ENCODE measurements at places on chromosomes 16 and 17. TPM values are rescaled to one million over a fixed set of nuclear protein-coding genes. Genes with fewer than 3 reads are reported as not detected.
A peak's percentile ranks its signal among the peaks of the same experiment; 100 is the strongest.

The MPV17L gene
- total RNA-seq, result 0.21 TPM

GRCh38 chr16:53721017-53721416 is 17.1 kb downstream of the FTO start:
- H3K27ac ChIP-seq, result no peak overlapping the region
- H3K4me3 ChIP-seq, result no peak overlapping the region
- H3K27me3 ChIP-seq, result no peaks in the 10 kb centered on the region
- no peak for DNase-seq
- peaks cover 3% of the 10 kb centered on the region for H3K36me3 ChIP-seq

GRCh38 chr17:50139185-50139783 is 9.3 kb upstream of the SAMD14 start:
- DNase-seq, result no peak
- H3K27ac ChIP-seq, result no peak overlapping the region
- H3K4me1 ChIP-seq, result peaks cover 42% of the 10 kb centered on the region

The NPLOC4 gene
- 103 TPM for total RNA-seq

The SEPTIN1 gene
- 162 TPM for total RNA-seq

The FGF11 gene
- total RNA-seq, result 7.6 TPM

- H3K27me3 ChIP-seq, result no peaks in the 10 kb centered on the region
- peak overlapping the region; percentile 79 for H3K27ac ChIP-seq
- H3K36me3 ChIP-seq, result peaks cover 8% of the 10 kb centered on the region
- peak; percentile 63 for DNase-seq
Observed at GRCh38 chr17:82228278-82228841, 482 bp upstream of the SLC16A3 start.

The ACSM5 gene
- total RNA-seq, result not detected

The PDILT gene
- total RNA-seq, result not detected

- DNase-seq, result no peak
- H3K36me3 ChIP-seq, result no peaks in the 10 kb centered on the region
- peaks cover 3% of the 10 kb centered on the region for H3K27me3 ChIP-seq
- H3K4me1 ChIP-seq, result no peaks in the 10 kb centered on the region
- H3K4me3 ChIP-seq, result no peak overlapping the region
- no peak overlapping the region for H3K27ac ChIP-seq
Observed at GRCh38 chr17:13265311-13265710, 247.5 kb upstream of the ELAC2 start.

GRCh38 chr17:73743518-73744201 is 99.4 kb upstream of the SDK2 start:
- DNase-seq, result no peak
- H3K27me3 ChIP-seq, result no peaks in the 10 kb centered on the region

DNA sequence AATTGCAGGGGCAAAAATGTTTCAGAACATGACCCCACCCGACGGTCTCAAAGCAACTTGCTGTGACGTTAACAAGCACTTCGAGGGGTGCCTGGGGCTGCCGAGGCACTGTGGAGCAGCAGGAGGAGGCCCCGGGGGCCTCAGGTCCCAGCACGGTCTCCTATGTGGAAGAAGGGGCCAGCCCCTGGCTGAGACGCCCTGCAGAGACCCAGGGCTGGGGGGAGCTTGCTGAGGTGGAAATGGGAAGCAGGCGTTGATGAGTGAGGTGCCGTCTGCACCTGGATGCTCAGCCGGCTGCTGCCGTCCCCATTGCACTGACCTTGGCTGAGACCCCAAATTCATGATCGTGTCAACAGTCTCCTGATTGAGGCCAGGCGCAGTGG is 46.5 kb downstream of the NT5M start:
- no peak for DNase-seq
- peaks cover 3% of the 10 kb centered on the region for H3K4me1 ChIP-seq
- H3K27ac ChIP-seq, result no peak overlapping the region
- H3K4me3 ChIP-seq, result no peak overlapping the region
- H3K36me3 ChIP-seq, result no peaks in the 10 kb centered on the region
- no peaks in the 10 kb centered on the region for H3K27me3 ChIP-seq

- peaks cover 14% of the 10 kb centered on the region for H3K27me3 ChIP-seq
- no peak overlapping the region for H3K4me3 ChIP-seq
- no peak overlapping the region for H3K27ac ChIP-seq
Observed at GRCh38 chr16:55436587-55436986, 42.4 kb upstream of the MMP2 start.

GRCh38 chr17:20202141-20202621 is 193.0 kb downstream of the SPECC1 start:
- peaks cover 20% of the 10 kb centered on the region for H3K4me1 ChIP-seq
- no peaks in the 10 kb centered on the region for H3K27me3 ChIP-seq
- H3K36me3 ChIP-seq, result peaks cover 4% of the 10 kb centered on the region
- H3K4me3 ChIP-seq, result no peak overlapping the region
- no peak for DNase-seq

DNA sequence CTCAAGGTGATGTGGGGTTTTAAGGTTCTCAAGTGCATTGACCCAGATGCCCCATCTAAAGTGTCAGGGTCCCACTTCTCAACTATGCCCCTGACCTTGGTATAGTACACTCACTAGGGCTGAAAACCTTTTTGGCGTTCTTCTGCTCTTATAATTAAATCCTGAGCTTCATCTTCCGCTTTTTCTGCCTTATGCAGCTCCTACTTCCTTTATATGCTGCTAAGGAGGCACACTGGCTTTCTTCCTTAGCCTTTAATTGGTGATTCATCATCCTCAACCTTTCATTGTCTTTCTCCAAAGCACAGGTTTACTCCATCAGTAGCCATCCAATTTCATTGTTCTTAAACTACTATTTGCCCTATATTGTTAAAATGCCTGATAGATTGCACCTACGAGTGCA is 5.3 kb upstream of the NF1 start:
- no peak overlapping the region for H3K27ac ChIP-seq
- no peaks in the 10 kb centered on the region for H3K4me1 ChIP-seq
- DNase-seq, result no peak
- H3K4me3 ChIP-seq, result no peak overlapping the region
- H3K27me3 ChIP-seq, result no peaks in the 10 kb centered on the region

The TOX3 gene
- total RNA-seq, result not detected

DNA sequence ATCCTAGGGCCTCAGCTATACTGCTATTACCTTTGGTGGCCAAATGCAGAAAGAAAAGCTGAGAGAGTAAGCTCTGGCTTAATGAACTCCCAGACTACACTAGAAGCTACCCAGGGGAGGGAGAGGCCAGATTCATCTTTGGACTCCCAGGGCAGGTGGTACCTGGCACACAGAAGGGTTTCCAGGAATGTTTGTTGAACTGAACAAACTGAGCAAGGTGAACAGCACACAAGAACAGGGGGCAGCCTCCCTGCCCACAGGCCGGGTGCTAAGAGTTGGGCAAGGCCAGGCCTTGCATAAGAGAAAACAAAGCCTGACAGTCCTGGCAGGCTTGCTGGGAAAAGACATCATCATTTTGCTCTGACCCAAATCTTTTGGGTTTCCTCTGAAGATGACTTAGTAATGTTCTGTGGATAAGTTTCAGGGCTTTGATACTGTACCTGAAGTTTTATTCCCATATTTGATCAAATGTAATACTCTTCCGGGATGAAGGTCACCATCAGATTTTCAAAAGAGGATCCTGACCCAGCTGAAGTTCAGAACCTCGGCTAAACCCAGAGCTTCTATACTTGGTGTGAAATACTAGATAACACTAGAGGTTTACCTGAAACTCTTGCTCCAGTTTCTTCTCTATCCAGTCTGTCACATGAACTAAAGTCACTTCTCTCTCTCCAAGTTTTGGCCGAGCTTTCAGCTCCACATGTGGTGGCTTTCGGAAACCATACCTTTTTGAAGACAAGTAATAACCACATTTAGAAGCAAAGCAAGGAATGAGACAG is 20.5 kb upstream of the ERN1 start:
- no peak overlapping the region for H3K4me3 ChIP-seq
- no peaks in the 10 kb centered on the region for H3K27me3 ChIP-seq
- H3K36me3 ChIP-seq, result peaks cover 22% of the 10 kb centered on the region
- H3K27ac ChIP-seq, result no peak overlapping the region
- H3K4me1 ChIP-seq, result peaks cover 21% of the 10 kb centered on the region

The MAF gene
- 0.54 TPM for total RNA-seq

DNA sequence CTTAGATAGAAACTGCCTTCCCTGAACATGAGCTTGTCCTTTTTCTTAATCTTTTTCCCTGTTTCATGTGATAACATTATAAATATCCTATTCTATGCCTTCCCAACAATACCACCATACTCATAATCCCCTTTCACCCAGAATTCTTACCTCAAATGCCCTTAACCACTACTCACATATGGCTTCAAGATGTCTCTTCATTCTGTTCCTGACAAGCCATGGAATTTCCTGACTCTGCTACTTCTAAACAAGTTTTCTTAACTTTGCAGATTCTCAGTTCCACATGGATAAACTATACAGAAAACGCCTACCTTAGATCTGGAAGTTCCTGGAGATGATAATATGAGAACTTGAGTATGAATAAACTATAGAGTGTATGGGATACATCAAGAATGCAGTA is 1217.8 kb downstream of the CDH8 start:
- no peaks in the 10 kb centered on the region for H3K36me3 ChIP-seq
- no peak overlapping the region for H3K4me3 ChIP-seq
- no peaks in the 10 kb centered on the region for H3K4me1 ChIP-seq
- DNase-seq, result no peak

DNA sequence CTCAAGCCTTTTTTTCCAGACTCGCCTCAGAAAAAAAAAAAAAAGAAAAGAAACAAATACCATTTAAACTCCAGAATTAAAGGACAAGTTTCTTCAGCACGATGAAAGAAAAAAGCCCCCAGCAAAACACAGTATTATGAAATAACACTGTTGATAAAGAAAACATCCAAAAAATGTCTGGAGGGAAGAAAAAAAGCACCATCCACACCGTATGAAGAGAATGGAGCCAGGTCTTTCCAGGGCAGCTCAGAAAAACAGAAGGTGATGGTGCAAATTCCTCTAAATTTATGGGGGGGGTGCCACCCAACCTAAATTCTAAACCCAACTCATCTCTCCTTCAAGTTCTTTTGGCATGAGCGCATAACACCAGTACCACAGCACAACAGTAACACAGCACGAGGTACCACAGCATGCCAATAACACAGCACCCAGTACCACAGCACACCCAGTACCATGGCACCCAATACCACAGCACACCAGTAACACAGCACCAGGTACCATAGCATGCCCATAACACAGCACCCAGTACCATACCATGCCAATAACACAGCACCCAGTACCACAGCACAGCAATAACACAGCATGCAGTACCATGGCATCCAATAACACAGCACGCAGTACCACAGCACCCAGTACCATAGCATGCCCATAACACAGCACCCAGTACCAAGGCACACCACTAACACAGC is 19.0 kb downstream of the AXIN1 start:
- H3K4me3 ChIP-seq, result no peak overlapping the region
- peaks cover 2% of the 10 kb centered on the region for H3K36me3 ChIP-seq
- no peak for DNase-seq

- H3K4me3 ChIP-seq, result no peak overlapping the region
- H3K27me3 ChIP-seq, result no peaks in the 10 kb centered on the region
- no peak for DNase-seq
- H3K4me1 ChIP-seq, result peaks cover 2% of the 10 kb centered on the region
- H3K36me3 ChIP-seq, result no peaks in the 10 kb centered on the region
Observed at GRCh38 chr17:62680541-62681052, 53.1 kb downstream of the MRC2 start.

The PRSS33 gene
- 0.54 TPM for total RNA-seq

GRCh38 chr17:51373489-51374152 is 113.3 kb downstream of the UTP18 start:
- H3K27me3 ChIP-seq, result no peaks in the 10 kb centered on the region
- no peak overlapping the region for H3K4me3 ChIP-seq
- peaks cover 8% of the 10 kb centered on the region for H3K4me1 ChIP-seq
- H3K36me3 ChIP-seq, result no peaks in the 10 kb centered on the region
- H3K27ac ChIP-seq, result no peak overlapping the region
- DNase-seq, result no peak

DNA sequence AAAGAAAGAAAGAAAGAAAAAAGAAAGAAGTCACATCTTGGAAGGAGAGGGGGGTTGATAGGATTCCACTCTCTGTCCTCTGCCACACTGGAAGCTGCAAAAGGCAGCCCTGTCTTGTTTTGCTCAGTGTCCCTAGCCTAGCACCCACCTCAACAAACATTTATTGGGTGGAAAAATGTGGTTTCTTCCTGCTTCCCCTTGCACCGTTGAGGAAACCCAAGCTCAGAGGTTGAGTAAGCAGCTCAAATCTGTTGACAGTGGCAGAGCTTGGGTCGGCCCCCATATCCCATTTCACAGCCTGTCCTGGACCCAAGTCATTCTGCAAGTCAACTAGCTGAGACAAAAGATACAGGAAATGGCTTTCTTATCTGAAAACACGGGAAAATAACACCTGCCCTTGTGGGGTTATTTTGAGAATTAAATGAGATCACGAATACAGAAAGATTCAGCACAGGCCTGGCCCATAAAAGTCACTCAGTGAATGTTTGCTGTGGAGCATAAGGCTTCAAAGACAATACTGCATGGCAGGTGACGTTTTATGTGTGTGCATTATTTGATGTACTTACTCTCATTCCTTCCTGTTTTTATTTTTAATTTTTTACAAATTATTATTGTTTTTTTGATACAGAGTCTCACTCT is 63.6 kb downstream of the SCNN1B start:
- DNase-seq, result peak; percentile 16
- no peaks in the 10 kb centered on the region for H3K36me3 ChIP-seq
- H3K4me3 ChIP-seq, result no peak overlapping the region
- H3K27me3 ChIP-seq, result no peaks in the 10 kb centered on the region
- H3K27ac ChIP-seq, result no peak overlapping the region
- peaks cover 11% of the 10 kb centered on the region for H3K4me1 ChIP-seq
